ENCODE measurements at places on chromosomes 1 and 21. TPM values are rescaled to one million over a fixed set of nuclear protein-coding genes. Genes with fewer than 3 reads are reported as not detected.

GRCh38 chr1:161989786-161990185 is 33.9 kb downstream of the OLFML2B start:
- no peak overlapping the region for H3K27ac ChIP-seq
- H3K27me3 ChIP-seq, result no peaks in the 10 kb centered on the region
- H3K4me3 ChIP-seq, result no peak overlapping the region
- no peak for DNase-seq
- no peaks in the 10 kb centered on the region for H3K4me1 ChIP-seq

GRCh38 chr1:93777255-93777654 is 95.6 kb upstream of the BCAR3 start:
- H3K4me3 ChIP-seq, result no peak overlapping the region
- H3K36me3 ChIP-seq, result no peaks in the 10 kb centered on the region
- no peak overlapping the region for H3K27ac ChIP-seq
- H3K27me3 ChIP-seq, result no peaks in the 10 kb centered on the region

Gene GFI1
- 3.8 TPM for total RNA-seq

Gene MFAP2
- 7.2 TPM for total RNA-seq

Gene RPTN
- total RNA-seq, result not detected

DNA sequence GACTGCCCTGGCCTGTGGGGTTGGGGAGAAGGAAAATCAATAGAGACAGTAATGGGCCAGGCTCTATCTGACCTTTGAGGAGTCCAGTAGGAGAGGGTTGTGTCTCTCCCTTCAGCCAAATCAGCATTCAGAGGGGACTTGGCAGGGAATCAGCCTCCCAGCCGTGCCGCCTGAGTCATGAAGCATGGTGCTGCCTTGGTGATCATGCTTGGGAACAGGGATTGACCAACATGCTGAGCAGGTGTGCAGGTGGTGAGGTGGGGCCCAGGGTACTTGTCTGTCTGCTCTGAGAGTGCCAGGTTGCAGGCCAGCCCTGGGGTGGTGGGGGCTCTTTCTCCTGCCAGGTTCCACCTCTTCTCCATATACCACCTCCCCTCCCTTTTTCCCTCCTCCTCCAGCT is 58.9 kb upstream of the TLR5 start:
- H3K4me1 ChIP-seq, result no peaks in the 10 kb centered on the region
- H3K36me3 ChIP-seq, result no peaks in the 10 kb centered on the region
- no peaks in the 10 kb centered on the region for H3K27me3 ChIP-seq

DNA sequence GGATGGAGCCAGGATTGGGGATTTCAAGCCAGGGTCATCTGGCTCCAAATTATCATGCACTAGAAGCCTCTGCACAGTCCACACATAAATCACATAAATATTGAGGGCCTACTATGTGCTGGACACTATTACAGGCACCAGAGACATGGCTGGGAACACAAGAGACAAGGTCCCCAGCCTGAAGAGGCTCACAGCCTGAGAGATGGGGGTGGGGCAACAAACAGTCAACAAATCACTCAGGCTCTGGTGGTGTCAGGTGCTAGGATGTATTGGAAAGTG is 41.6 kb upstream of the LAPTM5 start:
- H3K27ac ChIP-seq, result no peak overlapping the region
- peaks cover 10% of the 10 kb centered on the region for H3K4me1 ChIP-seq
- no peaks in the 10 kb centered on the region for H3K36me3 ChIP-seq
- no peak overlapping the region for H3K4me3 ChIP-seq
- no peaks in the 10 kb centered on the region for H3K27me3 ChIP-seq

DNA sequence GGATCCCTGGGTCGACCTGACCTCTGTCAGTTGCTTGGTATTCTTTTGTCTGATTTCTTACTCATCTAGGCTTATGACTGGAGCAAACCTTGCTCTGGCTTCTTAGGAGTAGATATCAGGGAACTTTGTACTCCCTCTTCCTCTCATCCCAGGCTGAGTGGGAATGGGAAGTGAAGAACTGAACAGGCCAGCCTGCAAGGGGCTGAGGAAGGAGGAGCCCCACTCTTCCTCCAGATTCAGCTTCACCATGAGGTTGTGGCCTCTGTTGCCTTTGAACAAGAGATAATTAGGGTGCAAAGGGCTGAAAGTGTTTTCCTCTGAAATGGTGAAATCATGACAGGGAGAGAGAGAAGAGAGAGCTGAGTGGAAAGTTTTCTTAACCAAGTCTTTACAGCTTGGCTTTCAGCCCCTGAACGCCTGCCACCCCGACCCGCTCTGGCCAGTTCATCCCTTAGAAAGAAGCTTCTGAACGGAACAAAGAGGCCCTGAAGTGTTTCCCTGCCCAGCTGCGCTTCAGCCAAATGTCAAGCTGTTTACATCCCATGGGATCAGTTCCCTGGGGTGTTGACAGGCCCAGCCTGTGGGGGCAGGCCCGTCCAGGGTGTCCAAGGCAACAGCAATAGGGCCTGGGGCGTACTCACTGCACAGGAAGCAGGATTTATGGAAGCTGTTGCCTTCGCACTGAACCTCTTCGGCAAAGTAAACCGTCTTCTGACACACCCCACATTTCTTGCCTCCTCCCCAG is 11.2 kb downstream of the CSRP1 start:
- H3K27ac ChIP-seq, result peak overlapping the region; percentile 56
- H3K36me3 ChIP-seq, result peaks cover 11% of the 10 kb centered on the region
- H3K4me3 ChIP-seq, result no peak overlapping the region
- peak; percentile 86 for DNase-seq
- peaks cover 13% of the 10 kb centered on the region for H3K4me1 ChIP-seq

GRCh38 chr1:81654657-81655056 is 146.1 kb upstream of the ADGRL2 start:
- no peaks in the 10 kb centered on the region for H3K36me3 ChIP-seq
- DNase-seq, result no peak
- no peak overlapping the region for H3K4me3 ChIP-seq
- H3K27ac ChIP-seq, result no peak overlapping the region
- H3K4me1 ChIP-seq, result no peaks in the 10 kb centered on the region

Gene CRYAA
- total RNA-seq, result not detected

GRCh38 chr1:239717097-239717917 is 330.9 kb downstream of the CHRM3 start:
- no peaks in the 10 kb centered on the region for H3K27me3 ChIP-seq
- no peaks in the 10 kb centered on the region for H3K4me1 ChIP-seq
- no peak overlapping the region for H3K27ac ChIP-seq

GRCh38 chr1:87202922-87203655 is 125.6 kb upstream of the LMO4 start:
- DNase-seq, result no peak
- H3K27ac ChIP-seq, result no peak overlapping the region
- H3K4me1 ChIP-seq, result no peaks in the 10 kb centered on the region
- no peaks in the 10 kb centered on the region for H3K36me3 ChIP-seq
- H3K4me3 ChIP-seq, result peak overlapping the region; percentile 8

Gene ADAMTS4
- 14.0 TPM for total RNA-seq

DNA sequence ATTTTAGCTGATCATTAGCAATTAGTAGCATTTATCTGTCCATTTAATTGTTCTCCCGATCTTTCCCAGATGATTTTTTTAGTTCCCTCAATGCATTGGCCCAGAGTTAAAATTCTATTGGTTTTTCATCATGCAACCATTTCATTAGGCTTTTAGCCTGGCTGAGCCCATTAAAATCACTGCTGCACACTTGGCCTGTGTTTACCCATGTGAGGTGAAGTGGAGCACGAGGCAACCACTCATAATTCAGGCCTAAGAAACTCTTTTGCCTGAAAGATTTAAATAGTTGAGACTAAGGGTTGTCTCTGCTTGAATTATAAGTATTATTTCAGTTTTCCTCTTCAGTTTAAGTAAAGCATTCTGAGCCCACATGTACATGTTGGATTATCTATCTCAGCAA is 889.0 kb upstream of the ADGRL4 start:
- no peak for DNase-seq
- H3K27ac ChIP-seq, result no peak overlapping the region

DNA sequence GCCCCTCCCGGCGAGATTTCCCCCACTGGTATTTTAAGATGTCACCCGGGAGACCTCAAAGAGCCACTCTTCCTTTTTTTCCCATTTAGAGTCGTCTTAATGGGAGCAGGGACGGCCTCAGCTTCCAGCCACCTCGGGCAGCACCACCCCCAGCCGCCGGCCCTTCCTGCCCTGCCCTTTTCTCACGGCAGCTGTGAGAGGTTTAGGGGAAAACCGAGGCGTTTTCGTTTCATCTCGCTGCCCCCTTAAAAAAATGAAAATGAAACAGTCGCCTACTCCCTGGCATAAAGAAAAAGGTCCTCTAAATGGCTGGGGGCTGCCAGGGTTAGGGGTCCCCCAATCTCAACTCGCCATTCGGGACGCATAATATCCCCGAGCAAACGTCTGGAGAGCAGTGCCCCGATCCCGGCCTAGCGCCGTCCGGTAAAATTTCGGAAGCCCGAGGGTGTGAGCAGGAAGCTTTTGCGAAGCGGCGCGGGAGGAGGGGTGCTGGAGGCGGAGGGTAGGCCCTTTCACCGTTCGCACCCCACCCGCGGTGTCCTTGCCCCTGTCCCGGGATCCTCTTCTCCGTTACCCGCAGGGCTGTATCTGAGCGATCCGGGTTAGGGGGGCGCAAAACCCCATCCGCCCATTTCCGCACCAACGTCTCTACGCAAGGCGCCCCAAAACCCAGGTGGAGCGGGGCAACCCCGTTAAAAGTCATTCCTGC is 1.2 kb downstream of the RUNX3 start:
- no peak overlapping the region for H3K4me3 ChIP-seq
- no peak overlapping the region for H3K27ac ChIP-seq
- no peaks in the 10 kb centered on the region for H3K36me3 ChIP-seq
- no peaks in the 10 kb centered on the region for H3K4me1 ChIP-seq
- peaks cover 55% of the 10 kb centered on the region for H3K27me3 ChIP-seq

Gene FCGR3A
- total RNA-seq, result 41.7 TPM

Gene IGSF5
- total RNA-seq, result 0.47 TPM

- H3K27ac ChIP-seq, result no peak overlapping the region
- no peaks in the 10 kb centered on the region for H3K36me3 ChIP-seq
- H3K4me3 ChIP-seq, result no peak overlapping the region
Observed at GRCh38 chr1:204398197-204399125, 13.2 kb downstream of the PPP1R15B start.

Gene S100A7
- not detected for total RNA-seq

DNA sequence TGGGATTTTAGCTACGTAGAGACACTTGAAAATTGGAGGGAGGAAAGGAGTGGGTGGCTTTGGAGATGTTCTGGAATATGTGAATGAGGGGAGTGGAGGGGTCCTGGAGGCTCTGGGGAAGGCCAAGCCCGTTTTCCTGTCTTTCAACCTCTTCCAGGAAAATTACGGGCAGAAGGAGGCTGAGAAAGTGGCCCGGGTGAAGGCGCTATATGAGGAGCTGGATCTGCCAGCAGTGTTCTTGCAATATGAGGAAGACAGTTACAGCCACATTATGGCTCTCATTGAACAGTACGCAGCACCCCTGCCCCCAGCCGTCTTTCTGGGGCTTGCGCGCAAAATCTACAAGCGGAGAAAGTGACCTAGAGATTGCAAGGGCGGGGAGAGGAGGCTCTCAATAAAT is 442 bp upstream of the RUSC1 start:
- H3K4me3 ChIP-seq, result peak overlapping the region; percentile 73
- H3K27me3 ChIP-seq, result no peaks in the 10 kb centered on the region
- no peak for DNase-seq
- H3K27ac ChIP-seq, result peak overlapping the region; percentile 85

DNA sequence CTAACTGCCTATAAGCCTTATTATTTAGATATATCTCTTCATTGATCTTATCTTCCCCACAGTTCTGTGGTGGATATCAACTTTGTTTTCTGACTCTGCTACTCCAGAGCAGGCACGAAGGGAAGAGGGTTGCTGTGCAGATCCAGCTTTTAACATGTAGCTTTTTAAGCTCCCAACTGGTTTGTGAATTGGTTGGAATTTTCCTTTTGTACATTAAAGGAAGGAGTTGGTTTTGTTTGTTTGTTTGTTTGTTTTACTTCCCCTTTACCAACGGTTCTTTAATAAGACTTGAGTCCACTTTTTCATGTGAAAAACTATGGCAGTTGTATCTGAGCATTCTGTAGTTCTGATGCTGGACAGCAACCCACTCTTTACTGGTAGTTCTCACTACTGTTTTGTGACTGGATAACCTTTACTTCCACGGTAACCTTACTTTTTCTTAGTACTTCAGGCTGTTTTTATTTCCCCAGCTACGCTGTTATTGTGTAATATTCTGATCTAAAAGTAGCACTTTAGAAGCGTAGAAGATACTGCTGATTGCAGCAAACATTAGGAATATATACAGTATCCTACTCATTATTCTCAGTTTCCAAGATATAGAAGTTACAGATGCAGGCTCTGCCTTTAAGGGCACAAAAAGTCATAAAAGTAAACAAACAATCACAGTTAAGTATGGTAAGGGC is 1.6 kb downstream of the GNPAT start:
- no peaks in the 10 kb centered on the region for H3K36me3 ChIP-seq
- peaks cover 3% of the 10 kb centered on the region for H3K4me1 ChIP-seq
- H3K27ac ChIP-seq, result no peak overlapping the region
- DNase-seq, result no peak
- no peaks in the 10 kb centered on the region for H3K27me3 ChIP-seq

DNA sequence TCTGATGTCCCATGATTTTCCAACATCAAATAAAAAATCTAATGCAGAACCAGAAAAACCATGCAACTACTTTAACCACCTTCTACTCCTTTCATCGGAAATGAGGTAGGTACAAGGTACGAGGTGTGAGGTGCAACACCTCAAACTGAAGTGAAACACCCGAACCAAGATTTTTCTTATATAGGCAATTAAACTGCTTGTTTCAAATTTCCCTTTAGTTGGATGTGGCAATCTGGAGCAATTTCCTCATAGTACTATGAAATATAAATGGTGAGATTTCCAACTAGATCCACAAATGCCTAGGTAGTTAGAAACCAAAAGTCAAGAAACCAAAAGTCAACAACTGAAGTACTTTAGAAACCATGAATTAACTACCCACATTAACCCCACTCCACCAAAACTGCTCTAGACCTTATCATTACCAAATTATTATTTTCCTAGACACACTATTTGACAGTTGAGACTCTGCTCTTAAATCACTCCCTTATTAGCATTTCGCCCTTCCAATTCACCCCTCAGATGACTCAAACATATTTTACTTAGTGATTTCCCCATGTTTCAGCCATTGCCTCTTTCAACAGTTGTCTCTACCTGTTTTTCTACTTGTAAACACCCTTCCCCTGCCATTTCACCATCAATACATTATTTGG is 37.8 kb downstream of the FUBP1 start:
- H3K4me1 ChIP-seq, result no peaks in the 10 kb centered on the region
- DNase-seq, result no peak
- no peak overlapping the region for H3K4me3 ChIP-seq
- H3K27ac ChIP-seq, result no peak overlapping the region

Gene SNAP47
- 32.4 TPM for total RNA-seq

DNA sequence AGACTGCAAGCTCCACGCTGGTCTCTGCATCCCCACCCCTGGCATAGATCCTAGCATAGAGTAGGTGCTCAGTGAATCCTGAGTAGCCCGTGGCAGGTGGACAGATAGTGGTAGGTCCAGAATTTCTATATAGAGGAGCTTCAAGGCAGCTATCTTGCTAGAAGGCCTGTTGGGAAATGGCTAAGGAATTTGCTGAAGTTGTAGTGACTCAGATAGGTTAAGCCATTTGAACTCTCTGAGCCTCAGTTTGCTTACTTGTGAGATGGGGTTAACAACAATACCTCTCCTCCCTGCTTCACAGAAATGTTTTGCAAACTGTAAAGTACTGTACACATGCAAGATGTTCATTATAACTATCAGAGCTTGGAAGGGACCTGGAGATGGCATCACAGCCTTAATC is 23.4 kb upstream of the EPHB2 start:
- no peaks in the 10 kb centered on the region for H3K4me1 ChIP-seq
- H3K27me3 ChIP-seq, result no peaks in the 10 kb centered on the region
- DNase-seq, result no peak

Gene VHLL
- total RNA-seq, result not detected

Data from kidney (tissue), 22 donors.